CD4-positive, alpha-beta memory T cell (primary cell): ENCODE measurements at places on chromosomes 2 and 18.

DNA sequence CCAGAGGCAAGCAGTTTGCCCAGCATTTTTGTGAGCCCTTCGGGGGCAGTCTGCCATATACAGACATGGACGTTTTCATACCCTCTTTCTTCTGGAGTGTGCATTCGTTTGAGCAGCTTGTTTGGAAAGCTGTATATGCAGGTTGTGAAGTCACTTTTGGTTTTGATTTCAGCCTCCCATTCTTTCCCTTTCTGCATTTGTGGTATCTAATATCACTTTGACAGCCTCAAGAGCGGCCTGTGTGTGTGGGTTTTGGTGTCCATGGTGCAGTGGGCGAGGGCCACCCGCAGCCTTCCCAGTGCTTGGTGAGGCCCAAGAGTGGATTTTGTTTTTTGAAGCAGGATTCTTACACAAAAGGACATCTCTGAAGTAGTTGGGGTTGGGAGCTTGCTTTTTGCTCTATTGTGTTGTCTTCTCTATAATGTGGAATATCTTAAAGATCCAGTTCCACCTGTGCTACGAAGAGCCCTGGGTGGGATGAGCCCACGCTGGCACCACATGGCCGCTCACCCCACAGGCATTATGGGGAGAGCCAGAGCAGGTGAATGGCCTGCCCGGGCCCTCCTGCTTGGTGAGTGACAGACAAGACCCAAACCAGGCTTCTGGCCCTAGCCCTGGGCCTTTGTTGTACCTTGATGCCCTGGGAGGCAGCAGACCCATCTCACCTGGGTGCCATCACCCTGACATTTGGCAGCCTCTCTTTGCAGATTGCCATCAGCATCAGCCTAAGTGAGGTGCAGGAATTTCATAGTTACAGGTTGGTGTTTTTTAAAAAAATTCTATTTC lies 29.5 kb downstream of the INPP4A start:
- no peak for DNase-seq

DNA sequence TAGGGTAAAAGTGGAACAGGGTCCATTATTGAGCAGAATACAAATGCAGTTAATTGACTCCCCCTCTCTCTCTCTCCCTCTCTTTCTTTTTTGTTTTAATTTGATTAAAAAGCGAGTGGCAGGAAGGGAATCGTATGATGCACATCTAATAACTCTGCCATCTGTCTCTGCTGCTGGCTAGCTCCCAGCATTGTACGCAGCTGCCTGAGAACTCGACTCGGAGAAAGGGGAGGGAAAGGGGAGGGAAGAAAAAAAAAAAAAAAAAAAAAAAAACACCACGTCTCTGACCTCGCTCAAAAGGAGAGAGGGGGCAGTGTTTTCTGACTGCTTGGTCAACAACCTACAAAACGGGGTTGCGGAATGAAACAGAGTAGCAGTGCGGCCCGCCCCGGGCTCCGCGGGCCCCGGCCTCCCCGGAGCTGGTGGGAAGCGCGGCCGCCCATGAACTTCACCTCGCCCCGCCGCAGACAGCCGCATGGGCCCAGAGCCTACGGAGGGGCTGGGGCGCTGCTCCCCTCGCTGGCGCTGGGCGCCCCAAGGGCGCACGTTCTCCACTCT lies 265.7 kb downstream of the TCF4 start:
- DNase-seq, result no peak

- no peak for DNase-seq
Measured at GRCh38 chr2:96121414-96121813, 5.0 kb upstream of the ADRA2B start.

DNA sequence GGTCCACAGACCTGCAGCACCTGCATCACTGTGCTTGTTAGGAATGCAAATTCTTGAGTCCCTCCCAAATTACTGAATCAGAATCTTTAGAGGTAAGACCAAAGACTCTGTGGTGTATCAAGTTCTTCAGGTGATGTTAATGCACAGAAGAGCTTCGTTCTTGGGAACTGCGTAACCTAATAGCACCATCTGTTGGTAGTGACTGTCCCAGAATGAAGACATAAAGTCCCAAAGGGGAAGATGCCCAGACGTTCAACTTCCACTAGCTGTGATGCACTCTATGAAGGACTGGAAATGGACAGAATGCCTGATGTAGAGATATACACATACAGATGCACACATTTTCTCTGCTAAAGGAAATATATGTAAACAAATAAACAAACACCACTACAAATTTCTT lies 576.0 kb downstream of the LRP1B start:
- DNase-seq, result no peak
